Upper lobe of right lung (tissue), 1 donor: ENCODE measurements at places on chromosomes 1 and 21.
A peak's percentile ranks its signal among the peaks of the same experiment; 100 is the strongest.

DNA sequence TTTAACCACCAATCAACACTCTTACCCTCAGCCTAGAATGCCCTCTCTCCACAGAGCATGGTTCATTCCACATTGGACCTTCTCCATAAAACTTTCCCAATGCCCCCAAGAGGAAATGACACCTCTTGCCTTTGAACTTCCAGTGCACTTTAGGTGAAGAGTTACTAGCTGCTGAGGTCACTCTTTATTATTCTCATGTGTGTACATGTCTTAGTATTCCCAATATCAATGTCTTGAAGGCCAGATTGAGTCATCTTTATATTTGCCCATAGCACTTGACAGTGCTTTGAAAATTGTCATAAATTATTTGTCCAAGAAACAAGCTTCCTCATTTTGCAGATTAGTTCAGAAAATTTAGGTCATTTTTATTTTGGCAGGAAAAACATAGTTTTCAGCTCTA, 8.1 kb upstream of the DNASE2B start:
- no peak for DNase-seq

- no peak for DNase-seq
Observed at GRCh38 chr1:15167386-15167785, 13.8 kb downstream of the TMEM51 start.

DNA sequence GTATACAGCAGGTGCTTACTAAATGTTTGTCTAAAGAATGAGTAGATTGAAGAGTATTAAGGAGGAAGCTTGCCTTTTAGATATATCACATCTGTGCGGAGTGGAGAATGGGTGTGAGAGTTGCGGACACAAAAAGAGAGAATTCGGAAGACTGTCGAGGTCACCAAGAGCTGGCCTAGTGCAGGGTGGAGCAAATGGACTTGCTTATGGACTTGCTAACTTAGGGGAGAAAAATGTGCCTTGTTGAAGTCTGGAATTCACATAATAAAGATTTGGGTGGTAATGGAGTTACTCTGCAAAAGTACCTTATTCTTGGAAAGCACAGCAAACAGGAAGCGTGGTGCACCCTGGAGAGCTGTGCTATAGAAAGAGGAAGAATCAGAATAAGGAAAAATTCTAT, 361.7 kb downstream of the PRDM2 start:
- DNase-seq, result no peak

DNA sequence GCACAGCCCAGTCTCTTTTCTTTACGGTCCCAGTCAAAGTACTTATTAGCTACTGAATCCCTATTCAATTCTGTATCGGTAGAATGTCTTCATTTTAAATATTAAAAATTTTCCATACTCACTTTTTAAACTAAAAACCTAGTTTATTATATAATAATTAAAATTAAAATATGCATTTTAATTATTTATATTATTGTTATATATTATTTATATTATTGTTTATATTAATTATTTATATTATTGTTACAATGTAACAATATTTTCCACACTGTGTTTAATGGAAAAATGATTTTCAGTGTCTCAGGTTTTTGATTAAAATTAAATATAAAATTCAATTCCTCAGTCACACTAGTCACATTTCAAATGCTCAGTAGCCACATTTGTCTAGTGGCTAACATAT, 18.2 kb upstream of the PPP2R5A start:
- no peak for DNase-seq

GRCh38 chr1:68377098-68377497, 72.7 kb downstream of the RPE65 start:
- DNase-seq, result no peak

DNA sequence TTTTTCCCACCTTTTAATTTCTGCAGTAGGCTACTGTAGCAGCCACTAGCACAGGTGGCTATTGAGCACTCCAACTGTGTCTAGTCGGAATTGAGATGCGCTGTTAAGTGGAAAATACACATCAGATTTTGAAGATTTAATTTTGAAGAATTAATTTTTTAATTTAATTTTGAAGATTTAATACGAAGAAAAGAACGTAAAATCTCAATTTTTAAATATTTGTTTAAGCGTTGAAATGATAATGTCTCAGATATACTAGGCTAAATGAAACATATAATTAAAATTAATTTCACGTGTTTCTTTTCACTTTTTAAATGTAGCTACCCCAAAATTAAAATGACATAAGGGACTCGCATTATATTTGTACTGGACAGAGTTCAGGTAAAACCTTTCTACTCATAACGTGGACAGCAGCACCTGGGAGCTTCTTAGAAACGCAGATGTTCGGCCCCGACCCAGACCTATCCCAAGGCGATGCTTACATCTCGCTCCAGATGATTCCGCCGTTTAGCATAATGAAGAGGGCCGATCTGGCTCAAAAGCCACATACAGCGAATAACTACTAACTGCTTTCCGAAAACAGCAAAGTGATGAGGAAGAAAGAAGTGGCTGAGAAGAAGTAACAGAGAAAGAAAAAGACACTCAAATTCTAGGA, 717 bp downstream of the CRYZL1 start:
- DNase-seq, result no peak

DNA sequence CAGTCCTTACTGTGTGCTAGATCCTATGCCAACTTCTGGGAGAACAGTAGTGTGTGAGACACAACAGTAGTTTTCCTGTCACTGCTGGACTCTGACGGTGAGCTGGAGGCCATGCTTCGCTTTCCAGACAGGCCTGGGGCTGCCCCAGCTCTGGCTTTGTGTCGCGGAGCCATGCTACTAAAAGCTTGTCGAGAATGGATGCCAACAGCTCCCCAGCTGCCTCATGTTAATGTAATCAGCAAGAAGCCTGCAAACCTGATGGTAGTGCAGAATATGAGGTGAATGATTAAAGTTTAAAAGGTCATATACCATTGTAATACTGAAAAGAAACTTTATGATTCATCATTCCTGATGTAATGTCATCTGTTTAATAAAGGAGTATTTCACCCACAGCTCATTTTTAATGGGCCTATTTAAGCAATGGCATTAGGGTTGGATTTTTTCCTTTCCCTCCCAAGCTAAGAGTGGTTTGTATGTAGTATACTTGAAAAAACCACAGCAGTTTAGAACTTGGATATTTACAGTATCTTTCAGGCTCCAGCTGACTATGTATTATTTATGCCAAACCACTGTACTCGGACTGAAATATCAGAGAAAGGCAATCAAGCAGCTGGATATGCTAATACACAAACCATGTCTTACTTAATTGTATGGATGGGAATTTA, 343.0 kb downstream of the NUF2 start:
- no peak for DNase-seq

DNA sequence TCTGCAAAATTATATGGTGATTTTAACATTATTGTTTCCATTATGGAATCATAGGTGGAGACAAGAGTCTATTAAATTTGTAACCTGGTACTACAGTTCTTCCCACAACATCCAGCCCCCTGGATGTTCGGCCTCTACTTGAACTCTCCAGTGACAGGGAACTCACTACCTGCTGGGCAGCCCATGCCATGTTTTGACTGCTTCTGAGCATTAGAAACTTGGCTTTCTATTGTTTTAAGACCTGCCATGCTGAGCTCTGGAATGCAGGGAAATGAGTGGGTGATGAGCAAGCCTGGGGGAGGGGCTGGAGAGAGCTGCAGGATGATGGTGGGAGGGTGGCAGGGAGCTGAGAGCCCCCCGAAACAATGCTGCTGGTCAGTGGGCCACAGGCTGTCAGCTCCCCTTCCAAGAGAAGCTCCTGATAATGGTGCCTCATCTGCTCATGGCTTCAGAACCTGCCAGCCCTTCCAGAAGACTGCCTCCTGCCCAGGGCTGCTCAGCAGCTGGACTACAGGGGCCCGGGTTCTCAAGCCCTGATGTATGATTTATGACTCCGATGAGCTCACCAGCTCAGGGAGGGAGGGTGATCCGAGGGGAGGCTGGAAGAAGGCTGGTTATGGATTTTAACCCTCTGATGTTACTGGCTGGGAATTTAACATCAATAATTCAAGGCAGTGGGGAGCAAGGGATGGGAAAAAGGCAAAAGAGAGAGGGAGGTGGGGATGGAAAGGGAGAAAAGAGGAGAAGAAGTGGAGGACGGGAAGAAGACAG, 205.0 kb downstream of the HIVEP3 start:
- DNase-seq, result peak; percentile 22

DNA sequence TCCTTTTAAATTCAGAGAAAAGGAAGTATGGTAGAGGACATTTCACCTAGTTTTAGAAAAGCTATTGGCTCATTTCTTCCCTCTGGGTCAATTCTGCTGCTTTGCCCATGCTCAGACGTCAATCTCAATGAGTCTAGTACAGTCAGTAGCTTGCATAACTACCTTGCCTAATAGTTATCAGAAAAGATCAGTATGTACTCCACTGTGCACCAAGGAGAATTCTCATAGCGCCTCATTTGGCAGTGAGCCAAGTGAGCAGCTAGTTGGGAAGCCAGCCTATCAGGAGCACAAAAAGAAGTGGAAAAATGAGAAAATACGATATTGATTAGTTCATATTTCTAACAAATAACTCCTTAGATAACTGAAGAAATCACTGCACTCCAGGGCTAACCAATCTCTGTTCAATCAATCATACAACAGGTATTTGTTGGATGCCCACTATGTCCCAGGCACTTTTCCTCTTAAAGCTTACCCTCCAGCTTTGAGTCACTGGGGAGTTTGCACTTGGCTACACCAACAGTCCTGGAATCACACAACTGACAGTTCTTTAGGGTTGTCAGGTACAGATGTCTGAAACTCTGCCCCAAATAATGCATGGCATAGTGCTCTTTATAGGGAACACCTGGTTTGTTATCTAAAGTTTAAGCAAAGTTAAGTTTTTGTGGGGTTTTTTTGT, 50.2 kb downstream of the PRDX6 start:
- no peak for DNase-seq

- DNase-seq, result no peak
Observed at GRCh38 chr1:151474745-151475144, 15.5 kb upstream of the POGZ start.

DNA sequence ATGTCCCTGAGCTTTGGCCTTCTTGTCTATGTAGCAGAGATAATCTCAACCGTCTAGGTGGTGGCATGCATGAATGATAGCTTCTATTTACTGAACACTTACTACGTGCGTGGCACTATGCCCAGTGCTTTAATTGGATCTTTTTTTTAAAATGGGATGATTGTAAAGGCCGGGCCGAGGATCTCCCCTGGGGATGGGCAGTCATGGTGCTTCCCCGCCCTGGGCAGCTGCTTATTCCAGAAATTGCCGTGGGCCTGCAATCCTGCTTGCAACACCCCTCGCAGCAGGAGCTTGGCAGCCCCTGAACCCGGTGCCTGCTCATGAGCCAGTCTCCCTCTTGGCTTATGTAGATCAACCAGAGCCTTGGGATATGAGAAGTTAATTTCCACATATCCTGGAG, 360.7 kb downstream of the CAMTA1 start:
- DNase-seq, result no peak

GRCh38 chr1:8370046-8370881, 52.4 kb downstream of the SLC45A1 start:
- peak; percentile 8 for DNase-seq

- DNase-seq, result no peak
Observed at GRCh38 chr1:206798384-206798996, 26.2 kb upstream of the IL10 start.

- DNase-seq, result no peak
Observed at GRCh38 chr21:28230559-28230958, 762.1 kb downstream of the LTN1 start.

GRCh38 chr1:153122831-153123421, 9.6 kb upstream of the SPRR2F start:
- no peak for DNase-seq

DNA sequence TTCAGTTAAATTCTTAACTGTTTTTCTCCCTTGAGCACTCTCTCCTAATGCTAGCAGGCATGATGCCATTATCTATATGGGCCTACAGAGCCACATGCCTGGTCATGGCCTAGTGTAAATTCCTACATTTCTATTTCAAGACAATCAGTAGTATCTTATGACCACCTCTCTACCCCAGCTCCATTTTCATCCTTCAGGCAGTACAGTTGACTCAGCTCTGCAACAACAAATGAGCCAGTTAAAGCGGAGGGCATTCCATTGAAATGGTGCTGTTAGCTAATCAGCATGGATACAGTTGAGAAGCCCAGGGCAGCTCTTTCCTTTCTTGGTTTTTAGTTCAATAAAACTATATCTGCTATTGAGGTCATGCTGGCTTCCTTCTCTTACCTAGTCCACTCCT, 150.0 kb downstream of the PPP1R12B start:
- no peak for DNase-seq

- DNase-seq, result peak; percentile 52
Observed at GRCh38 chr1:228279722-228280105, 71.9 kb downstream of the OBSCN start.

- DNase-seq, result no peak
Observed at GRCh38 chr21:25842925-25843324, 108.2 kb downstream of the GABPA start.

GRCh38 chr1:43557744-43558245, 27.1 kb downstream of the PTPRF start:
- DNase-seq, result peak; percentile 78

GRCh38 chr1:59015708-59016107, 231.9 kb upstream of the JUN start:
- DNase-seq, result no peak

DNA sequence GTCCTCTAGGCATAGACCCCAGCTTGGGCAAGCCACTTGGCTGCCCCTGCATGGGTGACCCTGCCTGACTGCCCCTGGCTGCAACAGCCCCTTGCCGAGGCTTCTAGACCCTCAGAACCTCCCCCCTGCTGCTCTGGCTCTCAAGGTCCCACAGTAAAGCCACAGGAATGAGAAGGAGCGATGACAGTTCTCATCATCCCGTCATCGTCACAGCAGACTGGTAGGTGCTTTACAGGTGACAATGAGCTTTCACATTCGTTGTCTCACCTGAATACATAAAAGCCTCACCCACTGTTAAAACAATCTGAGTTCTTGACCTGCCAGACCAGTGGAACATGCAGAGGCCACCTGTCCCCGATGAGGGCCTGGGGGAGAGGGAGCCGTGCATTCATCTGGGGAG, 36.0 kb upstream of the GPR157 start:
- DNase-seq, result no peak

DNA sequence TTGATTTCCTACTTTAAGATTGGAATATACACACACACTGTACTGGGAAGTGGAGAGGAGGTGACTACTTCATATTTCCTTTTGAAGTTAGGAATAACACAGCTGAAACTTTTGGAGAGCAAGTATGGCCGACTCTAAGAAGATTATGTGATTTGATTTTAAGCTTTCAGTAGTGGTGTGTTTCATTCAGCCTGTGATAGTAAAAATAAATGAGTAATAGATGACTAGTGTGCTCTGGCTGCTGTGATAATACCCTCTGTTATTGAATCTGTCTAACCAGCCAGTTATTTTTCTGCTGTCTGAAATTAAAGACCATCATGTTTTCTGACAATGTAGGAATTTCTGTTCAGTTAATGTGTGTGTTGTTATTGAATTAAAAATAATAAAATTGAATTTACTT, 48.3 kb downstream of the CTTNBP2NL start:
- DNase-seq, result no peak

GRCh38 chr1:1832166-1832565, 53.9 kb upstream of the NADK start:
- no peak for DNase-seq

DNA sequence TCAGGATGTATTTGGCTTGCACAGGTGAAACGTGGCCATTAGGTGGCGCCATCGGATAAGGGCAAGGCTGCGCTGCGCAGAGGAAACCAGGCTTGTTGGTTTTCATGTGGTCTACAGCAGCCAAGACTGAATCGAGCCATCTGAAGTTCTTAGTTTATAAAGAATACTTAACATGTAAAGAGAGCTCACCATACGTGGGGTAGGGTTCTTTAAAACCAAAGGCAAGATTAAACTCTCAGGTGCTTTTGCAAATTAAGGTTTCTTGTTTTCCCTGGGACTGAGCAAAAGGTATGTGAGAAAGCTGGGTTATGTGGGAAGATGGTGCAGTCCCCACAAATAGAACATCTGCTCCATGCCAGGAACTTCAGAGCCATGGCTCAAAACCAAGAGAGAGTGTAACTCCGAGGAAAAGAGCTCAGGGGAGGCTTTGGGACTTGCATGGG, 9.3 kb downstream of the MASP2 start:
- peak; percentile 90 for DNase-seq
